ENCODE measurements at places on chromosomes 11 and 22.
A peak's percentile ranks its signal among the peaks of the same experiment; 100 is the strongest.

DNA sequence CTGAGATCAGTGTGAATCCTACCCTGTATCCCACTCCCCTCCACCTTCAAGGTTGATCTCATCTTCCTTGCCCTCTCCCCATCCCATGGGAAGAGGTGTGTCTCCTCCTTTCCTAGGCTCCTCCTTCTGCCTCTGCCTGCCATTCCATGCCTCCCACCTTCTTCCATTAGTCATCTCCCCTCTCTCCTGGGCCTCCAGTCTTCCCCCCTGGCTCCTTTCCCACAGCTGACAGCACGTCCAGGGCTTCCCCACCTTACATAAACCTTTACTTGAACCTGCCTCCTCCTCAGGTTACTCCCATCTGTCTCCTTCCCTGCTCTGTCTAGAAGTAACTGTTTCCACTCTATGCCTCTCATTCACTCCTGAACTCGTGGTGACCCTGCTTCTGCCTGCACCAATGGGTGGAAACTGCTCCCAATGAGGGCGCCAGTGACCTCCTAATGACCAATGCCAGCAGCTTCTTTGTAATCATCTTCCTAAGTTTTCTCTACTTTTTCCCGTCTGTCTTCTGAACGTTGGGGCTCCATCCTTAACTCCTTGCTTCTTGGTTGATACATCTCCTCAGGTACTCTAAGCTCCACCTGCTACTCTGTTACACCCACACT is 266.9 kb upstream of the NARS2 start:
- DNase-seq = no peak

- DNase-seq = no peak
These were observed 343.0 kb upstream of the NCAM1 start for GRCh38 chr11:112617977-112618826.

- DNase-seq = no peak
These were observed 97.5 kb upstream of the ALX4 start for GRCh38 chr11:44407211-44407996.

- DNase-seq = no peak
These were observed 89.8 kb downstream of the DBX1 start for GRCh38 chr11:20070459-20070858.

GRCh38 chr11:98979205-98979604 is 41.5 kb upstream of the CNTN5 start:
- DNase-seq = no peak

- peak; percentile 22 for DNase-seq
These were observed at the start of gene PACSIN3 for GRCh38 chr11:47186076-47186699. PACSIN3 (minus strand) TSS chr11:47186434; CDS start chr11:47182727, 3,707 bp downstream.

- DNase-seq = no peak
These were observed 81.3 kb downstream of the C22orf31 start for GRCh38 chr22:28980326-28980725.

GRCh38 chr11:16080688-16081381 is 275.5 kb downstream of the SOX6 start:
- no peak for DNase-seq

DNA sequence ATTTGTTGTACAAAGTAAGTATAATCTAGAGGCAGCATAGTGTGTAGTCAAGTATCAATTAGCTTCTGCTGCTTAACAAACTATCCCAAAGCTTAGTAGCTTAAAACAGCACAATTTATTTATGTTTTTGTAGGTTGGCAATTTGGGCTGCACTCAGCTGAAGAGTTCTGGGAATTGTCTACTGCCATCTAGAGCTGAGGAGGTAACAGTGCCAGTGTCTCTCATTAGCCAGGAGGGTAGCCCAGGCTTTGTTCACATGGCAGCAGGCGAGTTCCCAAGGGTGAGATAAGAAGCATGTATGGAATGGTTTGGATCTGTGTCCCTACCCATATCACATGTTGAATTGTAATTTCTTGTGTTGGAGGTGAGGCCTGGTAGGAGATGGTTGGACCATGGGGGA is 45.8 kb upstream of the SLN start:
- no peak for DNase-seq

- no peak for DNase-seq
These were observed 16.6 kb downstream of the SEC14L3 start for GRCh38 chr22:30455075-30455840.

- DNase-seq = no peak
These were observed 1.2 kb upstream of the P2RY6 start for GRCh38 chr11:73270855-73271477.

DNA sequence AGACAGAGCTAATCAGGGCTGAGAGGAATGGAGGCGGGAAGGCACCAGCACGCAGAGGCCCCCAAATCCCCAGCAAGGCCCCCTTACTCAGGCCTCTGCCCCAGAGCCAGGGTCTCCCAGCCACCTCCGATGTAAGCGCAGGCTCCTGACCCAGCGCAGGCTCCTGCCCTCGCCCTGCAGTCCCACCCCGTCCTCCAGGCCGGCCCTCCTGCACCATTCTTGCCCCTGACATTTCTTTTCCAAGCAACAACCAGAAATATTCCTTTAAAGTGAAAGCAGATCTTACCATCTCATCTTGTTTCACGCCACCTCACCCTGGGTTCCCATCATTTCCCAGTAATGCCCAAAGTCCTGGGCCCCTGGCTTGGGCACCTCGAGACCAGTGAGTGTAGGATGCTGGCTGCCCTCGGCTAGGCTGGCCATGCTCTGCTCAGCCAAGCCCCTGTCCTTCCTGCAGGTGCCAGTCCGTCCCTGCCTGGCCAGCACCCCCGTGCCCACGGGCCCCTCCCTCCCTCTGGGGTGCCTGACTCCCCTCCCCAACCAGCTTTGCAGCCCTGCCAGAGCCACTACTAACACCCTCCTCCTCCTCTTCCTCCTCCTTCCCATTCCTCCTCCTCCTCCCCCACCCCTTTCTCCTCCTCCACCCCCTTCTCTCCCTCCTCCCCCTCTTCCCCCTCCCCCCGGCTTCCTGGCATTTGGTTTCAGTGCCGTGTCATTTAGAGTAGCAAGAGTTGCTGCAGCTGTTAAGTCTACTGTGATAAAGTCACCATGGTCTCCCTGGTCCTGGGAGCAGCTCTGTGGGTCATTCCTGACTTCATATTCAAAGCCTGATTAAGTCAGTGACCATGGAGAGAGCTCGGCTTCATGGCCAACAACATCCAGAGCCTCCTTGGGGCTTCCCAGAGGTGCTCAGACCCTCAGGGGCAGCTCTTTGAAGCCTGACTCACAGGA is 78.7 kb downstream of the PIWIL3 start:
- peak; percentile 67 for DNase-seq

- no peak for DNase-seq
These were observed 151.3 kb downstream of the DLG2 start for GRCh38 chr11:85475660-85476517.

GRCh38 chr11:13223112-13223511 is 54.5 kb upstream of the BMAL1 start:
- no peak for DNase-seq

- DNase-seq = peak; percentile 63
These were observed 83.1 kb upstream of the MTNR1B start for GRCh38 chr11:92886243-92886905.

GRCh38 chr22:50691521-50691920 is 18.9 kb downstream of the SHANK3 start:
- DNase-seq = peak; percentile 71

DNA sequence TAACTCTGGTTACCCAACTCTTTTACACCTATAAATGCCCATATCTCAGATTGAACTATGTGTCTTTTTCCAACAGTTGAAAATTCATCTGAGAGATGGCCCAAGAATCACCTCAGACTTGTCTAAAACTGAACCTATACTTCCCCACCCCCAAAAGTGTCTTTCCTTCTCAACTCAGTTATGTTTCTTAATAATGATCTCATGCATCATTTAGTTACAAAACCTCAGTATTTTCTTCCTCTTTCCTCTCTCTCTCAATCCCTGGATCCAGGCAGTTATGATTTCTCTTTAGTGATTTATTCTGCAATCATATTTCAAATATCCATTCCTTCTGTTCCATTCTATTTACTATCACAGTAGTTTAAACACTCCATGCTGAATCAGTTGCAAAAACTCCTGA is 32.3 kb upstream of the ADSL start:
- DNase-seq = no peak

GRCh38 chr22:43996170-43996980 is 27.7 kb upstream of the PARVB start:
- DNase-seq = peak; percentile 69

DNA sequence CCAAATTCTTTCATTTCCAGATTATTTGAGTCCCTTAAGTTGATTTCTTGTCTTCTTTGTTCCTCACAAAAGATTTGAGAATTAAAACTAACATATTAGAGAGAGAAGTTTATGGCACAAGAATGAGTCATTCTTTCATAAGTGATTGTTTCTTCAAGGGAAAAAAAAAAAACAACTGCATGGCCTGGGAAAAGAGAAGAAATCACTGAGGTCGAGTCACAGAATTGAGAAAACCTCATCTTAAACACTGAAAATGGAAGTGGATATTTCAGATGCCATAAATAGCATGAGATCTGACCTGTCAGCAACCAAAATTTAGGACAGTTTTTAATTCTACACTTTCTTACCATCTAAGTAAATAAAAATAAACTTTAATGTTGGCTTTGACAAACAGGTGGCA is 87.2 kb downstream of the CWF19L2 start:
- no peak for DNase-seq

DNA sequence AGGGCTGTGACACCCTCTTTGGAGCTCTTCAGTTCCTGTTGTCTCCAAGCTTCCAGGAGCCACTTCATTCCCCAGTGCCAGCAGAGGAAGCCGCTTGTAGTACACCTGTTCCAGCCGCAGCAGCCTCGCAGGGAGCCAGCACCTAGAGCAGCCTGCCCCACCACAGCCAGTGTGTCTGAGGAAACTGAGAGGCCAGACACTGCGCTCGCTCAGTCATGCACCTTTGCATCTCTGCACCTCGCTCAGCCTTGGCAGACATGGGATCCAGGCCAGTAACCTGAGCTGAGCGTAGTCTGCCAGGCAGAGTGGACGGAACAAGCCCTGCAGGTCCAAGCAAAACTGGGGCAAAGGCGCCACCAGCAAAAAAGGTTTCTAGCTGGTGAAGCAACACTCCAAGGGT is 1072.1 kb downstream of the JRKL start:
- no peak for DNase-seq

- DNase-seq = no peak
These were observed 6.9 kb downstream of the PLET1 start for GRCh38 chr11:112253605-112254242.

DNA sequence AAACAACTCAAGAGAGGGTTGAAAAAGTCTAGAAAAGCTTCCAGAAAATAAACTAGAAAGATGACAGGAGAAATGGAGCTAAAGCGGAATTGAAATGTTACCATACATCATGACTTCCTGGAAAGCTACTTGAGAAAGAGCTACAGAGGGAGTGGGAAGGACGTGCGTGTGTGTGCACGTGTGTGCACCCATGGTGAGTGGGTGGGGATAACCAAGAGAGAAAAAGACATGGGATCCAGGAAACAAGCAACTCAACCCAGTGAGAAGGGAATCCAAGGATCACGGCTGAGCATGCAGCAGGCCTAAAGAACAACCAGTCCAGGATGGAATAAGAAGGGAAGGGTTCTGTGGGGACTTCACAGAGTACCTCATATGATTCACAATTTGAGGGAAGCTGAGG is 21.6 kb downstream of the APOL1 start:
- no peak for DNase-seq

GRCh38 chr11:17459236-17459896 is 17.3 kb downstream of the ABCC8 start:
- no peak for DNase-seq

- no peak for DNase-seq
These were observed 110.2 kb downstream of the GRIA4 start for GRCh38 chr11:105720096-105720495.

GRCh38 chr11:126149759-126150625 is 61.5 kb downstream of the RPUSD4 start:
- peak; percentile 18 for DNase-seq

DNA sequence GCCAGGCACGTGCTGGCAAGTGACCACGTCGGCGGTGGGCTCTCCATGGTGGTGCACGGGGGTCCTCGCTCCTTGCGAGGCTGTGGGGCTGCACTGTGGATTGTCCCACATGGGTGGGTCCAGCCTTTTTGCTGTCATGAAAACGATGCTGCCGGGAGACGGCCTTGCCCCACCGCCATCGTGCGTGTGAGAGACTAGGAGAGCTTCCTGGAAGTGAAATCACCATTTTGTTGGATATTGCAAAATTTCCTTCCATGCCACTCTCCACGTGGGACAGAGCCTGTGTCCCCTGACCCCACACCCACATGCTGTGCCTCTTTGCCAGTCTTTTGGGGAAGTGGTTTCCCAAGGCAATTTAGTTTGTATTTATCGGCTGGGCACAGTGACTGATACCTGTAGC is 18.2 kb upstream of the GRAMD4 start:
- peak; percentile 63 for DNase-seq

GRCh38 chr11:61910187-61911127 is 6.9 kb downstream of the RAB3IL1 start:
- DNase-seq = no peak

GRCh38 chr22:49363526-49364230 is 464.0 kb downstream of the BRD1 start:
- DNase-seq = no peak

- DNase-seq = no peak
These were observed 34.1 kb downstream of the DAGLA start for GRCh38 chr11:61714316-61714715.

- no peak for DNase-seq
These were observed 64.2 kb upstream of the EIF3D start for GRCh38 chr22:36593215-36593614.

- no peak for DNase-seq
These were observed 88.6 kb downstream of the BCR start for GRCh38 chr22:23268877-23269276.

DNA sequence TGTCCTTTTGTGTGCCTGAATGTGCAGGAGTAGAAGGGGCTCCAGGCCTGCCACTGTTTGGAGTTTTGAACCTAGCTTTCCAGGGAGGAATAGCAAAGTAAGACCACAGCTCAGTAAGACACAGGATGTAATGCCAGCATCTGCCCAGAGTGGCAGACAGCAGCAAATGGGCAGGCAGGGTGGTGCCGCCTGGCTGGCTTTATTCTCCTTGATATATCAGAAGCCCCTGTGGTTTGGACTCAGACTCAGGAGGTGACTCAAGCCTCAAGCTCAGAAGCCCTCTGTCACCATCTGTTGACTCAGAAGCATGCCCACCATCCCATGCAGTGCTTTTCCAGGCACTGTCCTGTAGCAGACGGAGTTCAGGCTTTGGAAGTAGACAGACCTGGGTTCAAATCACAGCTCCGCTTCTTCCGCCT is 72.7 kb upstream of the TTC12 start:
- DNase-seq = no peak

DNA sequence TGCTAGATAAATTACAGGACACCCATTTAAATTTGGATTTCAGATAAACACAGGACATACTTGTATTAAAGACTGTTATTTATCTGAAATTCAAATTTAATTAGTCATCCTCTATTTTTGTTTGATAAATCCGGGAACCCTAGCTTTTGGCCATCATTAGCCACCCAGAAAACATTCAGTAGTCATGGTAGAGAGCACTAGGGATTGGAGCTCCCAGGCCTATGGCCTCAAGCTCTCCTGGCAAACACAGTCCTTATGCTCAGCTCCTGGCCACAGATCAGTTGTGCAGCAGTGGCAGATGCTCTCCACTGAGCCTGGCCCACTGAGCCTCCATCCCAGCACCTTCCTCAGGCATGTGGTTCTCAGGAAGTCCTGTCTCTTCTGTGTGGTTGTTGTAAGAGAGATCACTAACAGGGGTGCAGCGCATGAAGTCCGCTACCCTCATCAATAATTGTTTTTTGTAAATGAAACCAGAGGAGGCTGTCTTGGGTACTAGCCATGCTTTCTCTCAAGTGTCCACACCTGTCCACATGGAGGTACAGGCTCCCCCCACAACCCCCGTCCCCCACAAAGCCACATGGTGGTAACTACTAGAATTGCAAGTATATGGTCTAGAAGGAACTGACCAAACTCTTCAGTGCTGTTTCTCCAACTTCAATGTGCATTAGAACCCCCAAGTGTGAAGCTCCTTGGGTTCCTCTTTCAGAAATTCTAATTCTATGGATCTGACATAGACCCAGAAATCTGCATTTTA is 1.1 kb upstream of the IRAG1 start:
- DNase-seq = no peak
